Foreskin keratinocyte (primary cell): ENCODE measurements at places on chromosomes 5 and 9. TPM values are rescaled to one million over a fixed set of nuclear protein-coding genes. Genes with fewer than 3 reads are reported as not detected.

GPR150 gene
- 0.07 TPM in 1 of 2 replicates, not detected in the other for total RNA-seq

COL23A1 gene
- 0.04 TPM in 1 of 2 replicates, not detected in the other for total RNA-seq

TXNDC15 gene
- total RNA-seq = 29.9 and 31.0 TPM in 2 replicates

ANKRD18B gene
- total RNA-seq = 10.9 and 11.5 TPM in 2 replicates

TAF11L12 gene
- total RNA-seq = not detected in 2 replicates

NUTM2G gene
- not detected in 2 replicates for total RNA-seq

POLR3G gene
- 21.6 and 24.1 TPM in 2 replicates for total RNA-seq

SOHLH1 gene
- not detected in 2 replicates for total RNA-seq

CENPH gene
- total RNA-seq = 33.6 and 37.9 TPM in 2 replicates

LRRC26 gene
- not detected in 2 replicates for total RNA-seq

VLDLR gene
- 1.9 and 5.3 TPM in 2 replicates for total RNA-seq

HMCN2 gene
- total RNA-seq = not detected in 2 replicates

DOCK8 gene
- 1.6 TPM in 2 replicates for total RNA-seq

BSPRY gene
- 0.04 TPM in 1 of 2 replicates, not detected in the other for total RNA-seq

LPAR1 gene
- 27.0 and 30.9 TPM in 2 replicates for total RNA-seq

AMBP gene
- not detected in 2 replicates for total RNA-seq

SPATA24 gene
- 2.8 and 3.8 TPM in 2 replicates for total RNA-seq

PCDHGB3 gene
- 0.07 TPM in 1 of 2 replicates, not detected in the other for total RNA-seq

SLC6A7 gene
- not detected in 2 replicates for total RNA-seq

GMCL2 gene
- total RNA-seq = not detected in 2 replicates

SECISBP2 gene
- 20.8 and 21.5 TPM in 2 replicates for total RNA-seq
